Stimulated activated CD8-positive, alpha-beta memory T cell treated with anti-CD3 and anti-CD28 coated beads, Interleukin-12 subunit alpha, Interleukin-12 subunit beta, amount 100 ng/mL, for 4 hours (primary cell): ENCODE measurements at places on chromosomes 6 and 20.

- DNase-seq: no peak
Measured at GRCh38 chr6:4941782-4942672, 61.8 kb downstream of the RPP40 start.

DNA sequence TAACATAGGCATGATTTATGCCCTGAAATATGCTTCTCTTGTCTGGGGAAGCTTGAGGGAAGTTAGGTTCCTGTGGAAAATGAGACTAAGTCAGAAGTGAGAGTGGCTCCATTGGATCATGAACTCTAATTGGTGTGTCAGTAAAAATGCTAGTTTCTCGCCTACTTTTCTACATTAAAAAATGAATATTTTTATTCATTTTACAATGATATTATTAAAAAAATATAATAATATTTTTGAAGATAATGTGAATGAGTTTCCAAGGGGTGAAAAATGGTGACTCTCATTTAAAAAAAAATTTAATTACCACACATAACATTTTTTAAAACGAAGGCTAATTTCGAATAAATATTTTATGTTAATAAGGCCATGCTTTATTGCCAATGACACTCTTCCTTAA lies 84.2 kb downstream of the HIVEP1 start:
- no peak for DNase-seq

DNA sequence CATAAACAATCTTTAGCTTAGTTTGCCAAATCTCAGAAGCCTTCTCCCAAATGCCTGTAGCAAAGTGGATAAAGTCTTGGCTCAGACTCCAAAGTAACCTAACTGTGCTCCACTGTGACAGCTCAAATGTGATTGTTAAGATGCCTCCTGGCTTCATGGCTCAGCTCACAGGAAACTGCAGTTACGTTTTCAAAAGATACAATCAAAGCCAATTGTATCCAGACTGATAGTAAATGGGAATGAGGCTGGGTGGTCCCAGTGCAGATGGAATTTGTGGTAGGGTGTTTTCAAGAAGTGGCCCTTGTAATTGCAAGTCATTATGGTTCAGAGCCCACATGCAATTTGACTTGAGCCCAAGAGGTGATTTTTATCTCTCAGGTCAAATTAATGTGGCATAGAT lies 151.2 kb upstream of the TAB2 start:
- no peak for DNase-seq

GRCh38 chr6:130513770-130514169 lies 148.0 kb downstream of the TMEM200A start:
- no peak for DNase-seq

DNA sequence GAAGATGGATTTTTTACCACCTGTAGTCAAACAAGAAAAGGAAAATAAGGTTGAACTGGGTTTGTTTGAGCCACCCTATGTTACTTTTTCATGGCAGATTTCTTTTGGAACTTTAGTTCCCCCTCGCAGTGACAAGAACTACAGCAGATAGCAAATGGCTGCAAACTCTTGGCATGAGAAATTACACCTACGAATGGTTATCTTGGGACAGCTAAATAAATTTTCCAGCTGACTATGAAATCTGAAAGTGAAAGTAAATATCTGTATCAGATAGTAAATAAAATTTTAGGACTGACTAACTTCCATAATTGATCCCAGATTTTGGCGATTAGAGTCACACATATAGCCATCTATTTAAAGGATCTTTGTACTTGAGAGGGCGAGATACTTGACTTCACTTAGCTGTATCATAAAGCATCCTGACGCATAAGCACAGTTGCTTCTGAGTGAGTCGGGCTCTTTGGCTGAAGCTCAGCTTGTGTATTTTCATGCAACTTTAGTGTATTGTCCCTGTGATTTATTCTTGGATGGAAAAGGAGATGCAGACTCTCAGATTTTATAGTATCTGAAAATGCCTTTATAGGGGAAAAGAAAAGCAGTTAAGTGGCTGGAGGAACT lies 125.3 kb upstream of the B3GAT2 start:
- DNase-seq: no peak

DNA sequence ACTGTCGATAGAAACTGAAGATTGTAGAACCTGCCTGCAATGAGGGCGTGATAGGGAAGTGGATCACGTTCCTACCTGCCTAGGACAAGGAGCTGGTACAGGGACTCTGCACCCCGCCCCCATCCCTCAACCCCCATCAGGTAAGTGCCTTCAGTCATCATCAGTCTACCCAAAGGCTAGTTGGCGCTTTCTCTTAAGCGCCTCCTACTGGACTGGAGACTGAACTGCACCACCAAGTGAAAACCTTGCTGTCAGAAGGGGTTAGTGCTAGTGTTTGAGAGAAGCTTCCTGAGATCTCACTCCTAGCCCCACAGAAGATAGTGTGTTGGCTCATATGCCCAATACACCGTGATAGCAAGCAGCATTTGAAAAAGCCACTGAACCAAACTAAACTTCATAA lies 706.5 kb upstream of the MAN1A1 start:
- DNase-seq: no peak

- no peak for DNase-seq
Measured at GRCh38 chr20:56359212-56360132, 698 bp downstream of the FAM210B start.

- no peak for DNase-seq
Measured at GRCh38 chr20:13877793-13878192, 93.0 kb downstream of the NDUFAF5 start.

GRCh38 chr6:152696522-152696921 lies 1.2 kb upstream of the MYCT1 start:
- no peak for DNase-seq

DNA sequence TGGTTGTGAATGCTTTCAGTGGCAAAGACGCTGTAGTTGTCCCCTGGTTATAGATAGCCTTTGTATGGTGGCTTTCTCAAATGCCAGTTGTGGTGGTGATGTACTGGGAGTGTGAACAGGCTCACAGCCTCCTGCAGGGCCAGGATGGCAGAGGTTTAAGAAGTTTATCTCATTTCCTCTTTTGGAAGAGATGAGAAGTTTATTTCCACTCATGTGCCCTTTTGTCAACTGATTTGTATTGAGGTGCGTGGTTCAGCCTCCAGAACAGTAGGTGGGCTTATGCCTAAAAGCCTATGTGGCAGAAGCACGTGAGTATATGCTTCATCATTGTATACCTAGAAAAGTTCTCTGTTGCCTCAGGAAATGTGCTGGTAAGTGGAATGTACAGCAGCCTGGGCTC lies 13.7 kb upstream of the ZFP57 start:
- no peak for DNase-seq

DNA sequence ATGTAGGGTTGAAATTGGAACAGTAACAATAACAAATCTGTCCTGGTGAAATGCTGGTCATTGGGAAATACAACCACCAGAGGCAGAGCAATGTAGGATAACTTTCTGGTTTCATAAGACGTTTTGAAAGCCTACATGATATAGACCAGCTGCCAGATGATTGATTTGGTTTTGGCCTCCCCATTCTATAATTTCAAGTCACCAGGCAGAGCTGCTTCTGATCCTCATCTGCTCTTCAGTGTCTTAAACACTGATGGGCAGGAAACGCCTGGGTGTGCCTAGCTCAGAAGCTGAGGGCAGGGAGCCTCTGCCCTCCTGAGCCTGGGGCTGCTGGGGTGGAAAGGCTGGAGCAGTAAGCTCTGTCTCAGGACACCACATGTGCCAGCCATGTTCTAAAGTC lies 24.5 kb downstream of the DHX35 start:
- DNase-seq: no peak

GRCh38 chr6:64290867-64291266 lies 655.3 kb downstream of the PHF3 start:
- DNase-seq: no peak

- DNase-seq: no peak
Measured at GRCh38 chr6:124960757-124961463, 1.3 kb upstream of the RNF217 start.

GRCh38 chr6:35737413-35738211 lies 780 bp downstream of the ARMC12 start:
- no peak for DNase-seq

- no peak for DNase-seq
Measured at GRCh38 chr20:39885975-39886649, 802.9 kb downstream of the MAFB start.

DNA sequence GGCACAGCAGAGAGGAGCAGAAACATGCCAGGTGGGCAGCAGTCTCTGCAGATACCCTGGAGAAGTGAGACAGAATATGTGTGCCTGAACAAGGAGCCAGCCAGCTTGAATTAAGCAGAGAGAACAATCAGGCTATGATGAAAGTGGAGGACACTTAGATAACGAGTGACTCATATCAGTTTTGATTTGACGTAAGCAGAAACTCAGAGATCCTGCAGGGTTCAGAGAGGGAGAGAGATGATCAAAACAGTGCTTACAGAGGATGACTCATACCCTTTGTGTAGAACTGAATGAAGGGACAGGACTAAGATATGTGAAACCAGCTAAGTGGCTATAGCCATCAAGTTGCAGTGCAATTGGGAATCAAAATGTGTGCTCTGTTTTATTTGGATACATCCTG lies 300.7 kb downstream of the TENT5A start:
- DNase-seq: no peak

DNA sequence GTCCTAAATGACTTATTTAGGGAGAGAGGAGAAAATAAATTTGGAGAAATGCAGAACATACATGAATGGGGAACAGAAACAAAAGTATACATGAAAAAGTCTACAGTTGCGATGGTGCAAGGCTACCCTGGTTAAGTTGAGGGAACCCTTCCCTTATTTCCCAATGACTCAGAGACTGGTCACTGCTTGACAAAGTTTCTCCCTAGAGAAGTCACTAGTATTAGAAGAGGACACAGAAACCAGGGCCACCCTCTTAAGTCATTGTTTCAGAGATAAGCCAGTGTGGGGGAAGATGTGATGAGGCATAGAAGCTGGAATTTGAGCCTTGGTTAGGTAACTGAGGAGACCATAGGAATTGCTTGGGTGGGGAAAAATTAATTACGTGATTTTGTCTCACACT lies 24.4 kb upstream of the EDN1 start:
- no peak for DNase-seq

DNA sequence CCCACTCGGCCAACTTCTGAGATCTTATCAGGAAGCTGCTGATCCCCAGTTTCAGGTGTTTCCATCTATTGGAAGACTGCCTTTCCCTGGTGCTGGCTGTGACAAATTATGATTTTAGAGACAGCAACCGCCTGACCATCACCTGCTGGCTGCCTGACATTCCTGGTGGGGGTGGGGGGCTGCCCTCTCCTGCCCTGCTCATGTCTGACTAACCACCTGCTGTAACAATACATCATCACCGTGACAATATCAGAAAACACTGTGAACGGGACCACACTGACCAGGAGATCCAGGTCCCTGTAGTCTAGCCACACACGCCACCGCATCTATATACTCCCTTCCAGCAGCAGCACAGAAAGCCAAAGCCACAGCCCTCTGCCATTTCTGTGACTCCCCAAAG lies 537.5 kb downstream of the QKI start:
- no peak for DNase-seq

DNA sequence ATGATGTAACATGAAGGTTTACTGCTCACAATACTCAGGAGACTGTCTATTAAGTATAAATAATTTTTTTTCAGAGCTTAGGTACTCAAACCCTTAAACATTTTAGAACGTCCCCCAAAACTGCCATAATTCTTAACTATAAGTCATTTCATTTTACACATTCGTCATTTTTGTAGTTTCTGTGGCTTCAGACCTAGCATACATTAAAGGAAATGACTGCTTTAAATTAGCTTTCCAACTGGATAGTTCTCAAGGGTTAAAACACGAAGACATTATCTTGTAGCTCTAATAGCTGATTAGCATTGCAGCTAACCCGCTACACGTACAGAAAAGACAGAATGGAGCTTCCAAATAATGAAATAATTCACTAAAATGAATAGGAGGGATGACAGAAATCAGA lies 24.9 kb upstream of the PLN start:
- no peak for DNase-seq

DNA sequence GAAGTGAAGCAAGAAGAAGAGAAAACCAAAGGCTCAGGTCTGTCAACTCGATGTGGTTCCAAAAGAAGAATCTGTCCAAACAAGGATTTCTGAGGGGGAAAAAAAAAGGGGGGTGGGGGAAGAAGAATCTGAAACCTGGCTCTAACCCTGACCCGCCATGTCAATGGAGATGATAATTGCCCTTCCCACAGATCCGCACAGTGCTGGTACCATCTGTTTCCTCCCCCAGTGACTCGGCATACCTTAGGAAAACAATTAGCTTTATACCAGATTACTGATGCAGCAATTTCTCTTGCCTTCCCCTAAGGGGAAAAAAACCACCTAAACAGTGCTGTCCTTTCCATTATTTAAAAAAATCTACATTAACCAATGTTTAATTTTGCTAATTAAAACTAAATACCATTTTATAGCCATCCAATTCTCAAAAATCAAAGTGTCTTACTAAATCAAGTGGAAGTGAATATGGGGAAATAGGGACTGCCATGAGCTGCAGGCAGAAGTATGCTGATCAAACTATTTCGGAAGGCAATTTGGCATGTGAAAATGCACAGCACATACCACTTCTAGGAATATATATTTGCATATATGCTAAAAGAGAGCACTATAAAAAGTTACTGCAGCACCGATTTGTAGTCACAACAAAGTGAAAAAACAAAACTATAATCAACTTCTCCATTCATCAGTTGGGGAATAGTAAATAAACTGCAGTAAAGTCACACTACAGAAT lies 46.8 kb downstream of the MAP7 start:
- no peak for DNase-seq

DNA sequence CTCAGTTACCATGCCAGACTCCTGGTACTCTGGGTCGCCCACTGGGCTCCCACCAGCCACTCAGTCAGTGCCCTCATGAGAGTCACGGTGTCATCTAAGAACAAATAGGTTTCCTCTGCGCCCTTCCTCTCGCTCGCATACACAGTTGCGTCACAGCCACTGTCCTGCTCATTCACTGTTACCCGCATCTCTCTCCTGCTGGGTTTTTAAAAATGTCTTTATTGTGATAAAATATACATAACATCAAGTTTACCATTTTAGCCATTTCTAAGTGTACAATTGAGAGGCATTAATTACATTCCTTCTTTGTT lies 4.0 kb downstream of the TEAD3 start:
- no peak for DNase-seq

DNA sequence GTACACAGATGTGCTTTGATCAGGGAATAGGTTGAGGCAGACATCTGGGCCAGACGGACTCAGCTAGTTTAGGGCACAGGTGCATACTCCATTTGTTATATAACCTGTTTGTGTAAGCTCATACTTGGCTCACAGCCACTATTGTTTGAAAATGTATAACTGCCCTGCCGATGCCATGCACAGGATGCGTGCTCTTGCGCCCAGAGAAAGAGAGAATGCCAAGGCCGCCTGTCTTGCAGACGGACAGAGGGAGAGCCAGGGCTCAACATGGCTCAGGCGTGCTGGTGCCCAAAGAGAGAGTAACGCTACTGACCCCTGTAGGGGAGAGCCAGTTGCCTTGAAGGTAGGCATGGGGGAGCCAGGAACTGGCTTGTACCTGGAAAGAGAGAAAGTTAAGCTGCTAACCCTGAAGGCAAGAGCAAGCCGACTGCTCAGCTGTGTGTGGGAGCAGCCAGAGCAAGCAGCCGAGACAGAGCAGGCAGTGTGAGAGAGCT lies 57.7 kb downstream of the FAM229B start:
- no peak for DNase-seq

- no peak for DNase-seq
Measured at GRCh38 chr6:40788661-40789655, 201.8 kb upstream of the LRFN2 start.
